ENCODE measurements at places on chromosomes 1 and 21.

- DNase-seq: no peak
Observed at GRCh38 chr1:17239420-17239819, 9.5 kb upstream of the PADI3 start.

DNA sequence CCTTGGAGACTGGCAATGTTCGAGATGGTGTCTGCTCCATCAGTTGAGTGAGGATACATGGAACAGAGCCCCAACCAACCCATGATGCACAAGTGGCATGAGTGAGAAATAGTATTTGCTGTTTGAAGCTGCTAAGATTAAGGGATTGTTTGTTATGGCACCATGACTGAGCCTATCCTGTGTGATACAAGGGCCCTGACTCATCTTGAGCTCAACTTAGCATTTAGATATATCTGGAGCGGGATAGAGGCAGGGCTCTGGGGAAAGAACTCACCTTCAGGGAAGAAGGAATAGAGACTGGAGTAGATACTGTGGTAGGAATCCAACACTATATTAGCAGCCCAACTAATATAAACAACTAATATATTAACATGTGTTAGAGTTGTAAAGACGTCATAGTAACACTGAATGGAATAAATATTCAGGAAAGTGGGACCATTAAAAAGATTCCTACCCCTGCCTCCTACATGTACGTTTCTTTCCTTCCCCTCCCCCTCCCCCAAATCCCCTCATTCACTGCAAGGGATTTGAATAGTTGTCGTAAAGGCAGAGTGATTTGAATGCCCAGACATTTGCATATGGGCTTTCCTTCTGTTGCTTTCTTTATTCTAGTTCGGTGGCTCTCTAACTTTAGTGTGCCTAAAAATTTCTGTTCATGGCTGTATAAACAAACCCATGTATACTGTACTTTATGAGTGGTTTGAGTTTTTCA is 106.6 kb upstream of the POU3F1 start:
- DNase-seq: no peak

GRCh38 chr1:207134581-207134980 is 30.5 kb downstream of the C4BPA start:
- no peak for DNase-seq

GRCh38 chr1:196902344-196902743 is 14.5 kb downstream of the CFHR4 start:
- DNase-seq: no peak

GRCh38 chr1:154222518-154222917 is 1.8 kb downstream of the UBAP2L start:
- no peak for DNase-seq

DNA sequence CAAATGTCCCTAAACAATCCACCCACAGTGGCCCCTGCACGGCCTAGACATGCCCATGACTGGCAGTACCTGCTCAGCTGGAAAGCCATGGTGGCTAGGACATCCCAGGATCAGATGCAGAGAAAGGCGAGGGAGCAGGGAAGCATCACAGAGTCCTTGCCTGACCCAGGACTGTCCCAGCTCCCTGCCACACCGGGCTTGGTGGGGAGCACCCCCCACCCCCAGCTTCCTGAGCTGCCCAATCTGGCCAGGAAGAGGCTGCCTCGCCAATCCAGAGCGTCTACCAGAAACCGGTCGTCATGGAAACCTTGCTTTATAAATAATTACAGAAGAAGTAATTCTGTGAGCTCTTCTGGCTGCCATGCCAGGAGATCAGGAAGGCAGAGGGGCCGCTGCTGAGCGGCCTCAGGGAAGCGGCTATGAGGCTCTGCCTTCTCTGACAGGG is 34.8 kb downstream of the ACOT7 start:
- DNase-seq: no peak

- DNase-seq: no peak
Observed at GRCh38 chr1:231933711-231934626, 307.4 kb downstream of the DISC1 start.

DNA sequence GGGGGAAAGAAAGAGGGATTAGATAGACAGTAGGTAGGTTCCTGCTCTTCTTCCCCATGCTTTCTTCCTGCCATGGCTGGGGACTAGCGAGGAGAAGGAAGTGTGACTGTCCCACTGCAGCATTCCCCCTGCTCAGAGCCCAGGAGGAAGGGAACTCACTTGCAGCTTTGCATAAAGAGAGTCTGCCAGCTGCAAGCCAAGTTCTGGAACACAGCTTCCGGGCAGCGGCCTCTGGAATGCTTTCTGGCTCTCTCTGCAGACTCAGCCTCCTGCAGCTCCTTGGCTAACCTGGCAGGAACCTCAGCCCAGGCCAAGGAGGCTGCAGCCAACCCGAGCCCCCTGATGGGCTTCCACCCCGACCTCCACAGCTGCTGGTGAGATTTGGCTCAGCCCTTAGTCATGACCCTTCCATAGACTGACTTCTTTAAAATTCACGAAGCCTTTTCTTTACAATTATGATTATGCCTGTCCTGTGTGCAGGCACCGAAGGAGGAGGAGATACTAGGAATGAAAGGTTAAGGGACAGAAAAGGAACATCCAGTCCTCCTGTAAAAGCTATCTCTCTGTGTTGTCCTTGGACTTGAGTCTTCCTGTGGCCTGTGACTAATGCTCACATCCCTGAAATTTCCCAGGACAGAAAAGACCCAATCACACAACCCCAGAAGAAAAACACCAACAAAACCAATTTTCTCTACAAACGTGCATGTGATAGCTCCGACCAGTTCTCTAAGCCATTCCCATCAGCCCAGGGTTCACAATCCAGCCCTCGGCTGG is 108.2 kb upstream of the OLIG2 start:
- no peak for DNase-seq

DNA sequence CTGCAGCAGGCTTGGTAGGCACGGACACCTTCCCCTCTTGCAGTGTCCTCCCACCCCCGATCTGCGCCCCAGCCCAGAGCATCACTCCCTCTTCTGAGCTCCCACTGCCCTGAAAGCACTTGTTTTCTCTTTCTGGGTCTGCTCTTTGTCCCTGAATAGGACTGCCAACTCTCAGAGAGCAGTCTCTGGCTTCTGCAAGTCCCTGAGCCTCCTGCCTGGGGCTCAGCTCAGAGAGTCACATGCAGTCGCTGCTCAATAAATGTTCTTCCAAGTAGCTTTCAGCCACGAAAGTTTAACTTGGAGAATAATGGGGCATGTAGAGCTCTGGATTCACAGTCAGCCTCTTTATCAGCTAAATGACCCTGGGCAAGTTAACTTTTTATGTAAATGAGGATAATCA is 205.6 kb downstream of the HIVEP3 start:
- DNase-seq: no peak

GRCh38 chr1:245397771-245398170 is 243.0 kb downstream of the KIF26B start:
- no peak for DNase-seq

DNA sequence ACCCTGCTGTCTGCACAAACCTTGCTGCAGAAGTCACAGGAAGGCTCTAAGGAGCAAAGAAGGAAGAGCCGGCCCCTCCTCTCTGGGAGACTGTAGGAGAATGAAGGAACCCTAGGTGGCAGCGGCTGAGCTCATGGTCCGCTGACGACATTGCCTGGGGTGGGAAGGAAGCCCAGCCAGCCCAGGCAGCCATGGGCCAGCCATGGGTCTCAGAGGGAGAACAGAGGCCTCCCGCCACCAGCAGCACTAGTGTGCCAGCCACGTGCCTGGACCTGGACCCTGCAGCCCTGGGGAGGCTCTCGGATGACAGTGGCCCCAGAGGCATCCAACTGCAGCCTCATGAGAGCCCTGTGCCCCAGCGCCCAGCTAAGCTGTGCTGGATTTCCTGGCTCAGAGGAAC is 49.2 kb upstream of the POFUT2 start:
- no peak for DNase-seq

GRCh38 chr1:225448146-225448805 is 20.4 kb upstream of the LBR start:
- DNase-seq: no peak

DNA sequence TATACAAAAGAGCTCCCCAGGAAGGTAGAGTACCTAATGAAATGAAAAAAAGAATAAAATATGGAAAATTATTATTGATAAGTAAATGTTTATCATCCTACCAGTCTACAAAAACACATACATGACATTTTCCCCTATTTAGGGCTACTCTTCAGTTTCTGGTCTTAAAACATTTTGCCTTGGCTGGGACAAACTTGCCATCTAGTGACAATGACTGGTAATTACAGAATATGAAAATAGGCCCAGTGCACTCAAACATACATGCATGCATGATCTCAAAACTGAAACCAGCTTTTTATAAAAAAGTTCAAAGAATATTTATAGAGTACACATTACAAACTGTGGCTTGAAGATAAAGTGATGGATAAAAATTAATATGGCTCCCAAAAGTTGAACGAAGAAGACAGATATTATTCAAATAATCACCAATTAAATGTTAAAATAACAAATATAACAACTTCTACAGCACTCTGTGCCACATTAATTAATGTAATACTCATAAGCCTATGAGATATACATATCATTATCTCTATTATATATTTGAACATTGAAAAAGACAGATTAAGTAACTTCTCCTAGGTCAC is 10.5 kb upstream of the RNPC3 start:
- DNase-seq: no peak

DNA sequence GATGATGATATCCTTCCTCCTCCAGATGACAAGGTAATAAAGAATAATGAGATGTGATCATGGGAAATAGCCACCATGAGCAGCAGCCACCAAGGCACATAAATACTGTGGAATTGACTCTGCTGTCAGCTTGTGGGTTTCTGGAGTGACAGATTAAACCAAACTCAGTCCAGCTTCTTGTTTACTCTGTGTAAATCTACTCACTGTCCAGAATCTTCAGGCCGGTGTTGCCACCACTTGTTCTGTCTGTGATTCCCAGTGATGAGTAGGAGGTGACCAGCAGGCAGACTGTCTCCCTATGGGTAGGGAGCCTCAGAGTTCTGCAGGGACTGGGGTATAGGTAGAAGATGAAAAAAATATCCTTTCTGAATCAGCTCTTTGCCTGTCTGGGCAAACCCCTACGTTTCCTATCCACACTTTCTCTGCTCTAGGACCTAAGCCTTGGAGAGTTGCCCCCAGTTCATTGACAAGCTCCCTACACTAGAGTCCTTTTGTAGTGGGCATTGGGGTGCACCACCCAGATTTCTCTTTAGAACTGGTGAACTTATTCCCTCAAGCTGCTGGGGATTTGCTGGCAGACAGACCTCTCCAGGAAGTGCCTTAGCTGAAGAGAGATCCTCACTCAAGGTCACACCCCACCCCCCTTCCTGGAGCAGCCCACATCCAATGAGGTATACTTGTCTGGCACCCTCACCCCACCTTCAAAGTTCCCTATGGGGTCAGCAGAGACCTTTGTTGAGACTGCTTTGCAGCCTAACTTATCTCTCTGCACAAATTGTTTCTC is 47.6 kb downstream of the ATP1A1 start:
- no peak for DNase-seq

- DNase-seq: no peak
Observed at GRCh38 chr1:150429805-150430204, 57.4 kb upstream of the TARS2 start.

- DNase-seq: no peak
Observed at GRCh38 chr1:36349839-36350238, 26.4 kb upstream of the EVA1B start.

DNA sequence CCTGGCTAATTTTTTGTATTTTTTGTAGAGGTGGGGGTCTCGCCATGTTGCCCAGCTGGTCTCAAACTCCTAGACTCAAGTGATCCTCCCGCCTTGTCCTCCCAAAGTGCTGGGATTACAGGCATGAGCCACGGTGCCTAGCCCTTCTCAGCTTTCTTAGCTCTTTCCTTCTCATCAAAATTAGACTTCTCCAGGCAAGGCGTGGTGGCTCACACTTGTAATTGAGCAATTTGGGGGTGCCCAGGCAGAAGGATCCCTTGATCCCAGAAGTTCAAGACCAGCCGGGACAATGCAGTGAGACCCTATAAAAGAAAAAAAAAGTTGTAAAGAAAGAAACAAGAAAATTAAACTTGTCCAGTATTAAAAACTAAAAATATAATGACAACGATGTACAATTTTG is 112.6 kb upstream of the ERRFI1 start:
- no peak for DNase-seq

GRCh38 chr1:30888391-30888790 is 20.2 kb downstream of the SDC3 start:
- DNase-seq: no peak

DNA sequence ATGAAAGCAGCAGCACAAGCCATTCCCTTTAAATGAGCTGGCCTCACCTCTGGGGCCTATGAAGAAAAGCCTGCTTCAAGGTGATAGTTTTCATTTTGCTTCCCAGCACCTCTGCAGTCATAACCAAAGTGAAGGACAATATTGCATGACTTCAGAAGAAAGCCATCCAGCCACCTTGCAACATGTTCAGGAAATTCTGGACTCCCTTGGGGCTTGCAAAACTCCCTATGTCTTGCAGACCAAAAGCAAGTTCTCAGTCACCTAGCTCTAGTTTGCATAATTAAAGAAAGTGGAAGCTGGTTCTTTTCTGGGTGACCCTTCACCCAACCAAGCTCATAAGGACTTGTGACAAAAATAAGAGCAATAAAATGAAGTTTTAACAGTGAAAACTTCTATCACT is 87.6 kb downstream of the GFI1 start:
- no peak for DNase-seq

DNA sequence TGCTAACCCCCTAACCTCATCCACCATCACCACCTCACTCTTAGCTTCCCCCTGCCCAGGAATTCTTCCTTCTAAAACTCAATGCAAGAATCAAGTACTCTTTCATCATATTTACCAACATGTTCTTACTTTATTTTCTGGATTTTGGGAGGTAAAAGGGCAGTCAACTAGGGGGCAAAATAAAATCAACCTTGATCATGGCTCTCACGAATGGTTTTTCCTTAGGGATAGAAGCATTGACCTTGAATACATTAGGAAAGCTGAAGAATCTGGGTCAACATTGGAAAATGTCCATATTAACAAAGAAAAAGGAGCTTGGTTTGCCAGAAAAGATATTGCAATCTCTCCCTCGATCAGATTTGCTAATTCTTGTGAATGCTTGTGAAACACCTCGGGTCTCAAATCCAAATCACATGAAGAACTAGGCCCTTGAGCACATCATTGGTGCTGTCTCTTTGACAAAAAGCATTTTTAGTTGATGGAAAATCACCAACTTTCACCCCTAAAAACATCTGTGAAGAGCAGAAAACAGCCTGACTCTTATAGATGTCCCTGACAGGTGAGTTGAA is 58.9 kb downstream of the ZC3H11B start:
- DNase-seq: no peak

GRCh38 chr1:154784416-154784815 is 85.7 kb downstream of the KCNN3 start:
- DNase-seq: no peak

GRCh38 chr1:72229893-72230292 is 52.4 kb downstream of the NEGR1 start:
- DNase-seq: no peak

DNA sequence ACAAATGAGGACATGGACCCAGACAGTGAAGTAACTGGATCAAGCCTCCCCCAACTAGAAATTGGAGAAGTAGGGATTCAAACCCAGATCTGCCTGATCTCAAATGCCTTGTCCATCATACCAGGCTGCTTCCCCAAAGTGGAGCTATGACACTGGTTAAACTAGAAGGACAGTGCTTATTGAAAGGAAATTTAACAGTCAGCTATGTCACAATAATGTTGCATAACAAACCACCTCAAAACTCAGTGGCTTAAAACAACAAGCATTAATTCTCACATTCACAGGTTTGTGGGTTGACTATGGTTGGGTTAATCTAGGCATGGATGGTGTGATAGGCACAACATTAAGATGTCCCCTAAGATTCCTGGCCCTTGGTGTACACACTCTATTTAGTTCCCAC is 107.1 kb downstream of the TAS1R2 start:
- no peak for DNase-seq

Data from stimulated activated CD8-positive, alpha-beta memory T cell treated with anti-CD3 and anti-CD28 coated beads, Interleukin-15, amount 100 ng/mL, for 24 hours (primary cell).